ENCODE measurements at places on chromosomes 12 and 14.

GRCh38 chr14:39303115-39303514, 69.4 kb downstream of the MIA2 start:
- no peak for DNase-seq

DNA sequence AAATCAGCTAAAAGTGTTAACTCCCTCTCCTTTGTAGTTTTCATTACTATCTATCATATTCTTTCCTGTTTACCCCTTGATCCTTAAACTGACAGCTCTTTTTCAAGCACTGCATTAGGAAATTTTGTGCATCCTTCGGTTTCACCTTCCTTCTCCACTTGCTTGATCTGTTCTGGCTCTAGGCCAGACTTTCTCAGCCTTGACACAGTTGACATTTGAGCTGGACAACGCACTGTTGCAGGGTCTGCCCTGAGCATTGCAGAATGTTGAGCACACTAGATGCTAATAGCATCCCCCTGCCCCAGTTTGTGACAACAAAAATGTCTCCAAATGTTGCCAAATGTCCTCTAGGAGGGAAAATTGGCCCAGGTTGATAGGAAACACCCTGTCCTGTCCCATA, 75.4 kb upstream of the KCNJ8 start:
- no peak for DNase-seq

GRCh38 chr12:16962889-16963288, 356.9 kb upstream of the LMO3 start:
- DNase-seq = no peak

- DNase-seq = peak; percentile 54
These were observed 11.0 kb upstream of the MLXIP start for GRCh38 chr12:122067548-122067947.

DNA sequence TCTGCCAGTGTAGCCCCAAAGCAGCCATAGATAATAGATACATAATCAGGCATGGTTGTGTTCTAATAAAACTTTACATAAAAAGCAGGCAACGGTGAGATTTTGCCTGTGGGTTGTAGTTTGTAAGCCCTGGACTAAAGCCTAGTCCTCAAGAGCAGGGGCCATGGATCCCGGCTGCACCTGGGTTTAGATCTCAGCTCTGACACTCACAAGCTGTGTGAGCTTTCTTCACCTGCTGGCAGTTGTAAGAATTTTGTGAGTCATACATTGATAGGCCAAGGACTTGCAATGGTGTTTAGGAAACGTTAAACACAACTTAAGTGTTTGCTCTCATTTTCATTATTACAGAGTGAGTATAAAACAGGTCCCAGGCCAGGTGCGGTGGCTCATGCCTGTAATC, 395.8 kb upstream of the TBX3 start:
- no peak for DNase-seq

GRCh38 chr12:106188256-106188655, 49.5 kb upstream of the NUAK1 start:
- no peak for DNase-seq

DNA sequence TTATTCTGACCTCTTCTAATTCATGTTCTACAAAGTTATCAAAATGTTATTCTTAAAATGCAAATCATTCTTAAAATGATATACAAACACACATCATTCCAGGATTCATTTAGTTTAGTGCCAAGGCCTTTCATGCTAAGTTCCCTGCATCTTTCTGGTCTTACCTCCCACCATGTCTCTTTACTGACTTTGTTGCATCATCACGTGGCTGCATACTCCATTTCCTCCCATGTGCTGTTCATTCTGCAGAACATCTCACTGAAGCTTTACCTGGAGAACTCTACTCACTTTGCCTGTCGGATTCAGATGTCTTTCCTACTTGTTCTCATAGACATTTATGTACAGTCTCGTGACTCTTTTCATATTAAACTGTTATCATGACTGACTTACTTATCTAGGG, 278.1 kb downstream of the RAD51B start:
- DNase-seq = no peak

- DNase-seq = no peak
These were observed 173.4 kb downstream of the BMP4 start for GRCh38 chr14:53783256-53783655.

- no peak for DNase-seq
These were observed 17.0 kb downstream of the SLC8A3 start for GRCh38 chr14:70171726-70172125.

GRCh38 chr14:49586673-49587460, 687 bp upstream of the RPS29 start:
- no peak for DNase-seq

- no peak for DNase-seq
These were observed 30.0 kb downstream of the SH2B3 start for GRCh38 chr12:111435661-111436201.

- DNase-seq = no peak
These were observed 50.7 kb upstream of the WSCD2 start for GRCh38 chr12:108078428-108078827.

DNA sequence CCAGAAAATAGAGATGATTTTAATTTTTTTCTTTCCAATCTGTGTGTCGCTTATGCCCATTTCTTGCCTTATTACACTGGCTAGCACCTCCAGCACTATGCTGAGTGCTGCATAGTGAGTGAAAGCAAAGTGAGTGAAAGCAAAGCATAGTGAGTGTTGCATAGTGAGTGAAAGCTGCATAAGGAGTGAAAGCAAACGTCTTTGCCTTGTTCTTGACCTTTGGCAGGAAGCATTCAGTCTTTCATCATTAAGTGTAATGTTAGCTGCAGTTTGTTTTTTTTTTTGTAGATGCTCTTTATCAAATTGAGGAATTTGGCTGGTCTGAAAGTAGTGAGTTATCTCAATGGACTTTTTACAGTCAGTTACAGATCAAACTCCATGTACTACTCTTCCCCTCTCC, 6.9 kb upstream of the CORO1C start:
- DNase-seq = no peak

GRCh38 chr12:24697295-24697694, 251.6 kb downstream of the BCAT1 start:
- DNase-seq = no peak

GRCh38 chr12:90841336-90841735, 113.6 kb downstream of the CCER1 start:
- no peak for DNase-seq

DNA sequence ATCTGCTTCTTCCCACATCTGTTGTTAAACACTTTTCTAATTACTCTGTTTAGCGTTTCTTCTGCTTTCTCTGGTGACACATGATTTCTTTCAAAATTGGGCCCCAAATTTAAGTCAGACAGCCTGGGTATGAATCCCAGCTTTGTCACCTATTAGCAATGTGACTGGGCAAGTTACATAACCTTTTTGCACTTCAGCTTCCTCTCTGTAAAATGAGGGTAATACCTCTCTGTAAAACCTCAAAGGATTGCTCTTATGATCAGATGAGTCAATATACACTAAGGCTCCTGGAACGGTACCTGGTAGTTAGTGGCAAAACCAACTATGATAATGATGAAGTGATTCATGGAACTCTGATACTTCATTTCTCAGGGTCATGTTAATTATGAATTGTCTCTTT, 33.0 kb downstream of the E2F7 start:
- DNase-seq = no peak

- no peak for DNase-seq
These were observed 55.3 kb downstream of the PPM1H start for GRCh38 chr12:62879691-62880090.

GRCh38 chr12:116395396-116395795, 117.9 kb upstream of the MED13L start:
- no peak for DNase-seq

- DNase-seq = no peak
These were observed 178.3 kb upstream of the PLEKHA5 start for GRCh38 chr12:18951218-18951617.

DNA sequence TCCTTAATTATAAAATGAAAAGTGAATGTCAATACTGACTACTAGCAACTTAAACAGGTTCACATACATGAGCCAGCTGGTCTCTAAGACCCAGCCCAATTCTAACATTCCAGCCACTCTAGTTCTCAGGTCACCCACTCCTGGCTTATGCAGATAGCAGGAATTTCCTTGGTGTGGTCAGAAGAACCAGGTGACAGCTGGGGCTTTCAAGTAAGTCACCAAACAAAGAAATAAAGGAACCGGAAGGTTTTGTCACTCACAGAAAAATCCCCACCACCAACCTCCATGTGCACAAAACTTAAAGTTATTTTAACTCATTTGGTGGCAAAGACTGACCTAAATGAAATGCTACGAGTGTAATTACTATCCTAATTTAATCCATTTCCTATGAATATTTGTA, 129.6 kb upstream of the CDKN3 start:
- no peak for DNase-seq

- DNase-seq = no peak
These were observed 27.5 kb upstream of the DENND5B start for GRCh38 chr12:31618228-31619025.

DNA sequence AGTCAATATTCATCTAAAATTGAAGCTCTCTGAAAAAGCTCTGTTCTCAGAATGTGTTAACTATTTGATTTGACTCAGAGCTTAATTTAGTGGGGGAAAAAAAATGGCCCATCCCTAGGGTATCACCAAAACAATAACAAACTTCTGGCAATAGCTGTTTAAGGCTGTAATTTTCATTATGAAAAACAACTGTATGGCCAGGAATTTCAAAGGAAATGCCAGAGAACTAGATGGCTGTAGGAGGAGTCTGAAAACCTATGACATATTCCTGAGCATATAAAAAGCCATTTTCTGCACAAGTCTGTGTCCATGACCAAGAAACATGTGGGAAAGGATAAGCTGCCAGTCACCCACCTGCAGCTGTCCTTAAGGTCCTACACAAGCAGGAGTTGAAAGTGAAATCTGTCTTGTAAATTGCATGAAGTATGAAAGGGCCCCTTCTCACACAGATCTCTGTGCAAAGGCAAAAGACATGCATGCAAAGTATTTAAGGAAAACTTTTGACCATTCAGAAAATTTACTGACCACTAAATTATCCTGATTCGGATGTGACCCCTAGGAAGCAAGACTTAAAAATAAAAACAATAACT, 299.1 kb downstream of the BTG1 start:
- DNase-seq = no peak

- no peak for DNase-seq
These were observed 25.9 kb upstream of the EDDM3A start for GRCh38 chr14:20719777-20720176.

GRCh38 chr14:95478818-95479217, 37.6 kb downstream of the SYNE3 start:
- DNase-seq = no peak

DNA sequence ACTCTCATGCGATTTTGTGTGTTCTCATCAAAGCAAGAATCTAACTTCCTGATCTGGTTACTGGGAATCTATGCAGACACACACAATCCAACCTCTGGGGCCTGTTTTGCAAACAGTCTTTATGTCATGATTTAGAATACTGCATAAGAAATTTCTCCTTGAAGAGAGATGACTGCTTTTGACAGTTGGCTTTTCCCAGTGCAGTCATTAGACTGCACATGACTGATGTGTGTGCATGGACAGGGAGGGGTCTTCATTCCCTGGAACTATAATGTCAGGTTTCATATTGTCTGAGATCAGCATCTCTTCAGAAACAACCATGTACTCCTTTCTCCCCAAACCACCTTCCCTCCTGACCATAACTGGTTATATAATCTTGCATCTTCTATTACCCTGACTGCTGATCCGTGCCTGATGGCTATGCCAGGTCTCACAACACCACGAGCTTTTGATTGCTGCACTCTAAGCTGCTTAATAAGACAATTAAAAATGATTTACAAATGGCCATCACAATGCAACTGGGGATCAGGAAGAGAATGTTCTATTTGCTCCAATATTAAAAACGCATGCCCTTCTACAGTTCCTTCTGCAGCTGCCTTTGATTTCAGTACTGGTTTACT, 995.4 kb downstream of the NRXN3 start:
- no peak for DNase-seq

GRCh38 chr14:102189874-102190273, 50.2 kb downstream of the WDR20 start:
- DNase-seq = no peak

DNA sequence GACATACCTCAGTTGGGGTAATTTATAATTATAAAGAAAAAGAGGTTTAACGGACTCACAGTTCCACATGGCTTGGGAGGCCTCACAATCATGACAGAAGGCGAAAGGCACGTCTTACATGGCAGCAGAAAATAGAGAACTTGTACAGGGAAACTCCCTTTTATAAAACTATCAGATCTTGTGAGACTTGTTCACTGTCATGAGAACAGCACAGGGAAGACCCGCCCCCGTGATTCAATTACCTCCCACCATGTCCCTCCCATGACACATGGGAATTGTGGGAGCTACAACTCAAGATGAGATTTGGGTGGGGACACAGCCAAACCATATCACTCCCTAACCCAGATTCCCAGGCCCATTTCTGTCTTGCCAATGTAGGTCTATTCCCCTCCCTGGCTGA, 22.1 kb downstream of the MYO1H start:
- DNase-seq = no peak

DNA sequence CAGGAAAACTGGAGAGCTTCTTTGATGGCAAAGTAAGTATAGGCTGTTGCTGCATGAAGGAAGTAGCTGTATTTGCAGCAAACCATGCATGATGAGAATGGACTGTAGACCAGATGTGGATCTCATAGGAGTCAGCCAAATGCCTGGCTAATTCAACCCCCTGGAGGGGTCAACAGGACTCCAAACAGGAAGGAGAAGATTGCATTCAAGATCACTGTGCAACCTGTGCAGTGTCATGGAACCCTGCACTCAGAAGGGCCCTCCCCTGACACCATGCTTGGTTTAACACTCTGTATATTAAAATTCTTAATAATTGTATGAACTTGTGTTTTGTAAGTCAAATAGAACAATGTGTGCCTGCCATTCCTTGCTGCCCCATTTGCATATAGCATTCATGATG, 225.1 kb upstream of the FSCB start:
- no peak for DNase-seq

DNA sequence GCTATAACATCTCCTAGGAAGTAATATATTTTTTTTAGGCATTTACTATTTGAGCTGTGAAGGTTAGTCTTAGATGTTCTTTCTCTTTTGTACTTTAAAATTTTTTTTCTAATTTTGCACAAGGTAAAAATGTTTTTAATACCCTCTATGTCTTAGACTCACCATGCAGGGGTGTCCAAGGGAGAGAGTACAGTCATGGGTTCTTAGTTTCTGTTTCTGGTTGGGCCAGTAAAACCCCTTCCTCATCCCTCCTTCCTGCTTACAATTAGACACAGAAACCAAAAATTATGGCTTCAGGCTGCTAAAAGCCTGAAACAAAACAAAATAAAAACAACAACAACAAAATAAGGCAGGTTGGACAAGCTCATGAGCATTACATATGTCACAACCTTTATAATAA, 193.0 kb downstream of the SYT1 start:
- no peak for DNase-seq

GRCh38 chr12:96194971-96195844, 1.0 kb downstream of the ELK3 start:
- DNase-seq = peak; percentile 77

DNA sequence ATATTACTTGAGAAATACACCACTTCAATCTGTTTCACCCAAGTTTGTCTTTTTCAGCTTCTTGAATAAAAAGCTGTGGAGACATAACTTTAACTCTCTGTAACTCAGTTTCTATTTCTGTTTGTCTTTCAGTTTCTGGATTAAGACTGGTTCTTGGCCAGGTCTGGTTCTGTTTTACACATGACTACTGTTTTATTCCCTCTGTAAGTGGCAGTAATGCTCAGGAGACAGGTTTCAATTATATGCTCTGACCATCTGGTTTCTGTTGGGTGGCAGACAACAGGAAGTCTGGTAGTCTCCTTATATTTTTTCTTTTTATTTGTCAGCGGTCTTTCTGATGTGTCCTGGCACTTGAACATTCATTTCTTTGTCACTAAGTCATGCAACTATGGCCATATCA, 102.9 kb downstream of the RPS29 start:
- DNase-seq = no peak

- DNase-seq = no peak
These were observed 466.6 kb downstream of the EGLN3 start for GRCh38 chr14:33484264-33484663.
